Karpas-422 (cell line): ENCODE measurements at places on chromosomes 7 and 10. TPM values are rescaled to one million over a fixed set of nuclear protein-coding genes. Genes with fewer than 3 reads are reported as not detected.

GRCh38 chr7:155295511-155295910 lies 2.2 kb upstream of the INSIG1 start:
- H3K27me3 ChIP-seq, result no peaks in the 10 kb centered on the region
- peaks cover 13% of the 10 kb centered on the region for H3K36me3 ChIP-seq
- no peak overlapping the region for H3K27ac ChIP-seq
- no peak for DNase-seq
- H3K4me3 ChIP-seq, result no peak overlapping the region
- H3K4me1 ChIP-seq, result peaks cover 29% of the 10 kb centered on the region

DNA sequence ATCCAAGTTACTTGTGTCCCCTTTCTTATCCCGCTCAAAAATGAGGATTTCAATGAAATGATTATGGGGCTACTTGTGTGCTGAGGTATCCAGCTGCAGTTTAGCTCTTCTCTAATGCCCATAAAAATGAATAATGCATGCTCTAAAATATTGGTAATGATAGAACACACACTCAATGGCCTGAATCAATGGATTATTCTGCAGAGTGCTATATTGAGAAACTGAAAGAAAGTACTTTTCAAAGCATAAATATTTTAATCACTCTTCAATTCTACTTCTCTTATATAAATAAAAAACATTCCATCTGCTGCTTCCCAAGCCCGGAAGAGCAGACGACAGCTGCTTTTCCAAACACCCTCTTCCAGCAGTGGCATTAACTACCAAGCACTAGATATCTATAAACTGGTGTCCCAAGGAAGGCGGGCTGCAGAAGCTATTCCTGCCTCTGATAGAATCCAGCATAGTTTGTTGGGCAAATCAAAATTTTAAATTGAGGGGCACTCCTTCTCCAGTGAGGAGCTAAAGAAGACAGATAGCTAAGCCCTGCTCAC lies 284.9 kb upstream of the AOAH start:
- H3K27ac ChIP-seq, result no peak overlapping the region
- H3K4me3 ChIP-seq, result no peak overlapping the region
- H3K27me3 ChIP-seq, result no peaks in the 10 kb centered on the region
- DNase-seq, result no peak
- peaks cover 7% of the 10 kb centered on the region for H3K4me1 ChIP-seq
- no peaks in the 10 kb centered on the region for H3K36me3 ChIP-seq

Gene MACROH2A2
- not detected in 2 replicates for total RNA-seq

Gene HTRA1
- total RNA-seq, result not detected in 2 replicates

- no peak overlapping the region for H3K27ac ChIP-seq
- H3K4me3 ChIP-seq, result no peak overlapping the region
- no peaks in the 10 kb centered on the region for H3K27me3 ChIP-seq
- DNase-seq, result no peak
Observed at GRCh38 chr10:32111585-32111984, 55.4 kb upstream of the KIF5B start.

DNA sequence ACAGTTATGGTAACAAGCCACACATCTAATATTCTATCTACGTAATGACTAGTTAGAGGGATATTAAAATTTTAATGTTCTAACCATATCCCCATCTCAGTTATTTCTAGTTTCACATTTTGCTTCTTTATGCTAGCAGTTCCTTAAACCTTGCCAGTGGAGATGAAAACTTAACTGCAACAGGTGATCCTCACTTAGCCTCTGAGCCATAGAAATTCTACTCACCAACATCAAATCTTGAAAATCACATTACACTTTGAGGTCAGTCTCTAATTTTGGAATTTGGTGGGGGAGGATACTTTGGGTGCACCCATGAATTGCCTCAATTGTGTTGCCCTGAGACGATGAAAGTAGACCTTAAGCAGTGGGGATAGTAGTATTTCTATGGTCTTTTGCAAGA lies 256.4 kb downstream of the GATA3 start:
- H3K27me3 ChIP-seq, result no peaks in the 10 kb centered on the region; the same call in 1 of the 2 replicates
- no peaks in the 10 kb centered on the region for H3K36me3 ChIP-seq
- DNase-seq, result no peak
- H3K27ac ChIP-seq, result no peak overlapping the region

DNA sequence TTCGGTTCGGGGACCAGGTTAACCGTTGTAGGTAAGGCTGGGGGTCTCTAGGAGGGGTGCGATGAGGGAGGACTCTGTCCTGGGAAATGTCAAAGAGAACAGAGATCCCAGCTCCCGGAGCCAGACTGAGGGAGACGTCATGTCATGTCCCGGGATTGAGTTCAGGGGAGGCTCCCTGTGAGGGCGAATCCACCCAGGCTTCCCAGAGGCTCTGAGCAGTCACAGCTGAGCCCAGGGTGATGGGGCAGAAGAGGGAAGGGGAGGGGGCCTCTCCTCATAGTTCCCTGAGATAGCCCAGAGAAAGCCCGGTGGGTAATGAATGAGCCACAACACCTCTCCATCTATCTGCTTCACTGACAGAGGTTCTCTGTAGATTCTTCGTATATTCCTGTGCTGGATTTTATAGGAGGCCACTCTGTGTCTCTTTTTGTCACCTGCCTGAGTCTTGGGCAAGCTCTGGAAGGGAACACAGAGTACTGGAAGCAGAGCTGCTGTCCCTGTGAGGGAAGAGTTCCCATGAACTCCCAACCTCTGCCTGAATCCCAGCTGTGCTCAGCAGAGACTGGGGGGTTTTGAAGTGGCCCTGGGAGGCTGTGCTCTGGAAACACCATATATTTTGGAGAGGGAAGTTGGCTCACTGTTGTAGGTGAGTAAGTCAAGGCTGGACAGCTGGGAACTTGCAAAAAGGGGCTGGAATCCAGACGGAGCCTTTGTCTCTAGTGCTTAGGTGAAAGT lies 16.4 kb downstream of the PRSS2 start:
- no peak overlapping the region for H3K4me3 ChIP-seq
- no peaks in the 10 kb centered on the region for H3K36me3 ChIP-seq
- DNase-seq, result no peak
- no peaks in the 10 kb centered on the region for H3K27me3 ChIP-seq
- H3K27ac ChIP-seq, result no peak overlapping the region

Gene SYCE1
- not detected in 2 replicates for total RNA-seq
